GM04503 (cell line): ENCODE measurements at places on chromosomes 2 and 18.

- peak; percentile 93 for DNase-seq
These were observed 170.0 kb downstream of the DNAH7 start for GRCh38 chr2:195898505-195899191.

GRCh38 chr2:182952741-182953450 lies 85.4 kb downstream of the NCKAP1 start:
- DNase-seq: no peak

DNA sequence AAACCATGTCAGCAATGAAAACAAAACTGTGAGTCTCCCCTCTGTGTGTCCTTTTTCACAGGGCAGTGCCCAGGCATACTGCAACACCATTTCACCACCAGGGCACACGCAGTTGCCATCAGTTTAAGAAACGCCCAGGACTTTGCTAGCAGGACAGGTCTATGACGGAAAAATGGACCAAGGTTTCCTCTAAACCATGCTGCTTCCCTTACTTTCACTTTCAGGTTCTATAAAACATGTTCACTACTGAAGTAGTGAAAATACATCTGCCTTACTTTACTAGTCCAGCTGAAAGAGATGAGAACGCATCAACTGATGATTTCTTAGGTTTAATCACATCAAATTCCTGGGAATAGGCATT lies 110.5 kb downstream of the TCF4 start:
- DNase-seq: no peak

GRCh38 chr18:65754121-65754520 lies 3.3 kb downstream of the CDH7 start:
- no peak for DNase-seq

DNA sequence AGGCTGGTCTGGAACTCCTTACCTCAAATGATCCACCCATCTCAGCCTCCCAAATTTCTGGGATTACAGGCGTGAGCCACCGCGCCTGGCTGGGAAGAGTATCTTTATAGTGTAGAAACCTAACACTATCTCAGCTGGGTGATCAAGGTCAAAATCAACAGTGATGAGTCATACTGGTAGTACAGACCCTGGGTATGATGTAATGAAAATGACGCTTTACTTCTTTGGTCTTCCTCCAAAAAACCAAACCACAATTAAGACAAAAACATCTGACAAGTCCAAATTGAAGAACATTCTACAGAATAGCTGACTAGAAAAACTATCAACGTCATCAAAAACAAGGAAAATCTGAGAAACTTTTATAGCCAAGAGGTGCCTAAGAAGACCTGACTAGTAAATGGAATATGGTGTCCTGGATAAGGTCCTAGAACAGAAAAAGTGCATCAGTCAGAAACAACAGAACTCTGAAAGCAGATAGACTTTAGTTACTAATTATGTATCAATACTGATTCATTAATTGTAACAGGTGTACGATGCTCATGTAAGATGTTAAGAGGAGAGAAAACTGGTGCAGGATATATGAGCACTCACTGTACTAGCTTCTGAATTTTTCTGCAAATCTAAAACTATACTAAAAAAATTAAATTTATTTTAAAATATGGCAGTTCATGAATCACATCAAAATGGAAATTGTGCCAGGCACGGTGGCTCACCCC lies 25.4 kb downstream of the PDCL3 start:
- DNase-seq: peak; percentile 14

DNA sequence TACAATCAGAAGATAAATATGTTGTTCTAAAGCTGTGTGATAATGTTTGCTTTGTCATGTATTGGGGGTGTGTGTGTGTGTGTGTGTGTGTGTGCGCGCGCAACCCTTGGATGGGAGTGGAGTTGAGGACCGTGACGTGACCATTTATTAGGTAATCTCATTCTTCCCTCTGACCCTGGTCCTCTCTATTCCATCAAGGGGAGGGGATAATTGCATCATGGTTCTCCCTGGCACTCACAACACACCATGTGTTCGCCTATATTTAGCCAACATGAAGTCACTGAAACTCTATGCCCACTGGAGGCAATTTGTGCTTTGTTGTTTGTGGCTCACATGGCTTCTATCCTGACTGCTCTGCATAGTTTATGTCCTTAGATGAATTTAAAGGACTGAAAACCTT lies 79.8 kb upstream of the LRPPRC start:
- DNase-seq: peak; percentile 58

DNA sequence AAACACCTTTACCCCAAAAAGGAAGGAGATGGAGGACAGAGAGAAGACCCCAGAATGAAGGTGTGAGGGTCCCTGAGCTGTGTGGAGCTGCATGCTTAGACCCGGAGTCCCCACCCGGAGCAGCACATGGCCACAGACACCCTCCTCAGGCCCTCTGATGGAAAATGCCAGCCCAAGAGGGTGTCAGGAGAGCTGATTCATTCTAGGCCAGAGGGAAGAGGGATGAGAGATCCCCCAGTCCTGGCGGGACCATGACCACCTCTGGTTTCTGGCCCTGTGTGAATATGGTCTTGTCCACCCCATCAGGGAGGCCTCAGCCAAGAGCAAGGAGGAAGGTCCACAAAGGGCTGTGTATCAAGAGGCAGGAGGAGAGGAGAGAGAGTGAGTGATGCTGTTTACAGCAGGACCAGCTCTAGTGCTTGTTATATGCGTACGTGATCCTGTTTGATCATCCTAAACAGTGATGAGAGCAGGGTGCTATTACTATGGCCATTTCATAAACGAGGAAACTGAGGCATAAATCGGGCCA lies 186.6 kb upstream of the HAAO start:
- DNase-seq: no peak

GRCh38 chr2:3867469-3867868 lies 164.1 kb downstream of the DCDC2C start:
- DNase-seq: no peak

DNA sequence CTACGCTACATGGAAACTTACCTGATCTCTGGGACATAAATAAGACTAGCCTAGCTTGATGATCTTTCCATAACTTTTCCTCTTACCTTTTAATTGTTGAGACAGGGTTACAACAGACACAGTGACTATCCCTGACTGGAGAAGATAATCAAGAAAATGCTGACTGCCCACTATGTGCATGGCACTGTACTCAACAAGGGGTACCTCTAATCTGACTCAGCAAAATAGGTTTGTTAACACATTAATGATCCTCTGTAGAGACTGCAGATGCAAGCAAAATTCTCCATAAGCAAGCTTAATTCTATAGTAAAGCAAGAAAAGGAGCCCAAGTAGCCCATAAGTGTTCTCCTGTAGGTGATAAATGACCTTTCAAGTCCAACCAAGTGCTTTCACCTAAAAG lies 25.5 kb downstream of the ACVR1C start:
- no peak for DNase-seq

DNA sequence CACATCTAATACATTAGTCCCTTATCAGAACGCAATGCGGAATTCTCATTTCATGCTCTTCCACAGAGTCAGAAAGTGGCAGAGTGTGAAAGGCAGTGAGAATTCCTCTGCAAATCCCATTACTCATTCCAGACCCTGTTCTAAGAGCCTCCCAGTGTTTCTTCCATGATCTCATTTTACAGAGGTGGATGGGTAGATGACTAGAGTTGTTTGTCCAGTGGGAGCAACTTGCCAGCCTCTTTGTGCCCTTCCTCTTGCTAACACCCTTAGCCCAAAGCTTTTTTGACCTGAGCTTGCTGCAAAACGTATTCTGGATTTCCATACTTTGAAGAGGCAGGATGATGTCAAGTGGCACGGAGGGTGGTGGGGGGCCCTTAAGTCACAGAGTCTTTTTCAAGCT lies 467.7 kb upstream of the RGPD4 start:
- no peak for DNase-seq
